ENCODE measurements at places on chromosomes 11 and 22.

DNA sequence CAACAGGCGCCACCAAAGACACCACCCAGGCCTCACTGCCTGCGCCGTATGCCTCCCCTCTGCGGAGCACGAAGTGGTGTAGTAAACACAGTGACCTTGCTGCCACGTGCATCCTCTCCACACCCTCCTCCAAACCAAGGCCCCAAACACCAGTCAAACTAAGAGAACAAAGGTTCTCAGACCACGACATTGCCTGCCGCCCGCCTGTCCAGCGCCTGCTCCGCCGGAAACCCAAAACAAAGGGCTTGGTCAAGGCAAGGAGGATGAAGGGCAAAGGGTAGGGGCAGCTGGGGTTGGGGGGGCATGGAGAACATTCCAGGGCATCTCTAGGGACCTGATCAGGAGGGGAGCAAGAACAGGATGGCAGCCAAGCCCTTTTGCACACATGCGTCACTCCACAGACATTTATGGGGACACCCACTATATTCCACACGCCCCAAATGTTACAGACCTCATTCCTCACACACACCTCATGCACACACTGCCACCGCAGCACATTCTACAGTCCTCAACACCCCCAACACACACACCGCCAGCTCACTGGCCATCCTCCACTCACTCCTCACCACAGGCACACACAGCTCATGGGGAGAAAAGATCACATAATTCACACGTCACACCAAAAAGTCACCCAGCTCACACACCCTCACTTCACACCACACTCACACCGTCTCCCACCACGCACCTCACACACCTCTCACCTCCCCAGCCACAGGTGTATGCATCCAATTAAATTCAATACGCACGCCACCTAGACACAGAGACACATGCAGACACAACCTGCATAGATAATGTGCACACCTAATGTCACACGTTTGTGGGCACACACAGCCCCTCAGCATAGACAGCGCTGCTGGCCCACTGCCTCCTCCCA, 34.5 kb downstream of the PDE2A start:
- DNase-seq: no peak

GRCh38 chr11:64371201-64371600, 12.2 kb downstream of the RPS6KA4 start:
- DNase-seq: no peak

DNA sequence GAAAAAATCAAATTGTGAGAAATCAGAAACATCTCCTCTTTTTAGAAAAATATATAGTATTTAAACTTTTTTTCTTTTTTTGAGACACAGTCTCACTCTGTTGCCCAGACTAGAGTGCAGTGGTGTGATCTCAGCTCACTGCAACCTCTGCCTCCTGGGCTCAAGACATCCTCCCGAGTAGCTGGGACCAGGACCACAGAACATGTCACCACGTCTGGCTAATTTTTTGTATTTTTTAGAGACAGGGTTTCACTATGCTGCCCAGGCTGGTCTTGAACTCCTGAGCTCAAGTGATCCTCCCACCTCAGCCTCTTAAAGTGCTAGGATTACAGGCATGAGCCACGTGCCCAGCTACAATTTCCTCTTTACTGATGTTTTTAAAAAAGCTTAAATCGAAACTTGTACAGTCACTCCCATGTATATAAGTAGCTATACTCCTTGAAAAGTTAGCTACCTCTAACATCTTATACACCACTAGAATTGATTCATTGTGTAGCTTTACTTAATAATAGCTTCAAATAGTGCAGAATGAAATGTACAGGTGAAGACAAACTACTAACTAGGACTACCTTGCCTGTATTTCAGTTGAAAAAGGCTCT, 10.3 kb downstream of the EIF4G2 start:
- DNase-seq: no peak

- no peak for DNase-seq
Measured at GRCh38 chr11:102464037-102464436, 11.5 kb upstream of the TMEM123 start.

DNA sequence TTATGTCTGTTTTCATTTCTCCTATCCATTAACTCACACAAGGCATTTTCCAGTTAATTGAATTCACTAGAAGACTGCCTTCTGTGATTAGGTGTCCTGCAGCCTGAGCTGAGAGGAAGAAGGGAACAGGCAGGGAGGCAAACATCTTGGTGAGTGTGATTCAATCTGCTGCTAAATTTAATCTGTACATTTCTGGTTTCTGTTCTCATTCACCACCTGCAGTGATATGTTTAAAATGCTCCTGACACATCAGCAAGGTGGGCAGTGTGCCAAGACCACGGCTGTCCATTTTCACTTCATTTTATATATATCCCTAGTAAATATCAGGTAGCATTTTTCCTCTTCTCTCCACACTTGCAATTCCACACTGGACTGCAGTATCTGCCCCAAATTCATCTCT, 416.5 kb downstream of the TMEM135 start:
- DNase-seq: no peak

DNA sequence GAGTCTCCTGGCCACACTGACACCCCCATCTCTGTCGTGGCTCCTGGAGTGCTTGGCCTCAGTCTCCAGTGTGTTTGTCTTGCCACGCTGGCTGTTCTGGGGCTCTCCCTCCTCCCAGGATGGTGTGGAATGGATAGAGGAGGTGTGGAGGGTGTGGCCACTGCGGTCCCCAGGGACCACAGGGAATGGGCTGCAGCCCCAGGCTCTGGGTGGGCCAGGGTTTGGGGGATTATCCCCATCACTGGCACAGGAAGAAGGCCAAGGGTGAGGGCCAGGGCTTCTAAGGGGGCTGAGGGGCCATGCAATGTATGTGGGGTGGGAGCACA, 8.1 kb downstream of the GNAZ start:
- no peak for DNase-seq

DNA sequence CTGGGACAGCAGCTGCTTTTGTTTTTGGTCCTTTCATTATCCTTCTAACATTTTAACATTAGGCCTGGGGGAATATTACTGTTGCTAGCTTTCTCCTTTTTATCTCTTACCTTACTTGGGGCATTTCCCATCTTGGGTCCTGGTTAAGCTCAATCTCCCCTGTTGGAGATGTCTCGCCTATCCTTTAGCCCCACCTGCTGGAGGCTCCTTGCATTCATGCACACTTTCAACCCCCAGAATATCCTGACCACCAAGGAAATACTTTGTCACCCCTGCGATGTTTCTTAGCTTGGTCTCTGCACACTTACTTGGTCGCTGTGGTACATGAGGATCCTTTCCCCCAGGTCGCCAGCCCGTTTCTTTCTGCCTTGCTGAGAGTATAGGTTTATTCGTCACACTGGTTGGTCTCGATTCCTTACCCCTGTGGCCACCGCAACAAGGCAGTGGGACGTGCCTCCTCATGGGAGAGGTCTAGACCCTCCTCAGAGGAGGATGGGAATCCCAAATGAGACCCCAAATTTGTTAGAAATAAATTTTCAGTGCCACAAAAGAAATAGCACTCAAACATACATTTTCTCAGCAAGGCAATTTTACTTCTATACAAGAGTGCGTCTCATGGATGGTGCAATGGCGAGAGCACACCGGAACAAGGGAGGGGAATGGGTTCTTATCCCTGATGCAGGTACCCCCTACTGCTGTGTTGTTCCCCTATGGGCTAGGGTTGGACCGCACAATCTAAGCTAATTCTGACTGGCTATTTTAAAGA, 5.4 kb upstream of the TXN2 start:
- DNase-seq: no peak

DNA sequence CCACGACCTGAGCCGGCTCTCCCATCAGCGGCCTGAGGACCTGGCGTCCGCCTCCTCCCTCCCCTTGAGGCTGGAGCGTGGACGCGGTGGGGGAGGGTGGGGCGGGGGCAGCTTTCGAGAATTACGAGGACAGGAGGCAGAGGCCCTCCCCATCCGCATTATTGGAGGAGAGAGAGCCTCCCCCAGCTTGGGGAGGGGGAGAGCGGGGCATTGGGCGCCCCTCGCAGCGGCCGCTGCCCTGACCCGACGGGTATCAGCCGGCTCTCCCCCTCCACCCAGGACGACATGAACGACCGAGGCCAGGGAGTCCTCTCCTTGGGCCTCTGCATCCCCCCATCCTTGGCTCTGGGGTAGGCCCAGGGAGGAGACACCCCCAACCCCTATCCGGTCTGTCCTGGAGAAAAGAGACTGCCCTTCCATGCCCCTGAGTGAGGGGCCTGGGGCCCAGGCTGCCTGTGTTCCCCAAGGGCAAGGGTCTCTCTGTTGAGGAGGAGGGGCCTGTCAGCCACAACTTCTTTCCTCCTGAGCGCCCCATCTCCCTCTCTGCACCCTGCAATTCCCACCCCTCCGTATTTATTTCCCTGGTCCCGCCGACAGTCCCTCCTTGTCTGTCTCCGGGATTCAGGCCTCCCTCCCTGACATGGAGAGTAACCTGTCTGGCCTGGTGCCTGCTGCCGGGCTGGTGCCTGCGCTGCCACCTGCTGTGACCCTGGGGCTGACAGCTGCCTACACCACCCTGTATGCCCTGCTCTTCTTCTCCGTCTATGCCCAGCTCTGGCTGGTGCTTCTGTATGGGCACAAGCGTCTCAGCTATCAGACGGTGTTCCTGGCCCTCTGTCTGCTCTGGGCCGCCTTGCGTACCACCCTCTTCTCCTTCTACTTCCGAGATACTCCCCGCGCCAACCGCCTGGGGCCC, 495 bp downstream of the GPR137 start:
- DNase-seq: no peak

DNA sequence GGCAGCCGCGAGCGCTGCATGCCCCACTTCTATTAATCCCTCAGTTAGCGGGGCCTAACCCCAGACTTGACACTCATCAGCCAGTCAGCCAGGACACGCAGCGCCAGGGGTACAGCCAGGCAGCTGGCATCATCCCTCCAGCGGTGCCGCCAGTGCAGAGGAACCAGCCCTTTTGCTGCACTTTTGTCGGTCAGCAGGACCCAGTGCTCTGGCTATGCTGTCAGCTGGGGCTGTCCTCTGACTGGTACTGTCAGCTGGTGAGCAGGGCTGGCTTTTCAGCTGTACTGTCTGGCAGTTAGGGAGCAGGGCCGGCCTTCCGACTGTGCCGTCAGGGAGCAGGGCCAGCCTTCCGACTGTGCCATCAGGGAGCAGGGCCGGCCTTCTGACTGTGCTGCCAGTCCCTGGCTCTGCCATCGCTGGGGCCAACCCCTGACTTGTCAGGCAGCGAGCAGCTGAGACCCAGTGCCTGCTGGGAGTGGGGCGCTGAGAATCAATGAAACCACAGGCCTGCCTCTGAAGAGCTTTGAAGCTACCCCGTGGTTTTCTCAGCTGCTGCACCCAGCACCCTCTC, 115.4 kb downstream of the KIAA1671 start:
- no peak for DNase-seq

DNA sequence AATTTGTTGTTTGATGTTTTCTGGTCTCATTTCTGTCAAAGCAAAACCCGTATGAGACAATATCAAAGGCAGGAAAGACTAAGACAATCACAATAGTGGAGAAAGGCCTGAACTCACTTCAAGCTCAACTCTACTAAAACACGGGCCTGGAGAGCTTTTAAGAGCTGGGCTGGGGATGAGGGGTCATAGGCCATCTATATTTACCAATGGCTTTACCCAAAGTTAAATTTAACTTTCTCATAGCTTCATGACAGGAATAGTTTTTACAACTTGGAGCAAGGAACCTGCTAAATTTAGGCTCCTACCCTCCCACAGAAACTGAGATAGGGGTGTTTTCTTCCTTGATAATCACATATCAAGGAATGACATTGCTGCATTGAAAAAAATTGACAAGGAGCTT, 223.4 kb upstream of the CHORDC1 start:
- DNase-seq: no peak

DNA sequence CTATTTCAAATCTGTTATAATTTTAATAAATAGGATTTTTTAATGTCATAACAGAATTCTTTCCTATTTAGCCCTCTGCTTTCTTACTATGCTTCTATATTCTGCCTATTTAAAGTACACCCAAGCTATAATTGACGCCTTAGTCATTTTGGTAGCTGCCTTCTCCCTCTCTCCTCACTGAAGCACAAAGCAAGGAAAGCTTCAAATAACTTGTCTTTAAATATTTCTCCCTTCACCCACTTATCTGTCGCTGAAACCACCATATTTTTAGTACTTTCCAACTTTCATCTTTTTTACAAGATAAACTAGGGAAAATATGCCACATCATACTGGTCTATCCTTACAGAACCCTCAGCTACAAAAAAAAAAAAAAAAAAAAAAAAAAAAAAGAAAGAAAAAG, 127.9 kb downstream of the ENTHD1 start:
- no peak for DNase-seq

DNA sequence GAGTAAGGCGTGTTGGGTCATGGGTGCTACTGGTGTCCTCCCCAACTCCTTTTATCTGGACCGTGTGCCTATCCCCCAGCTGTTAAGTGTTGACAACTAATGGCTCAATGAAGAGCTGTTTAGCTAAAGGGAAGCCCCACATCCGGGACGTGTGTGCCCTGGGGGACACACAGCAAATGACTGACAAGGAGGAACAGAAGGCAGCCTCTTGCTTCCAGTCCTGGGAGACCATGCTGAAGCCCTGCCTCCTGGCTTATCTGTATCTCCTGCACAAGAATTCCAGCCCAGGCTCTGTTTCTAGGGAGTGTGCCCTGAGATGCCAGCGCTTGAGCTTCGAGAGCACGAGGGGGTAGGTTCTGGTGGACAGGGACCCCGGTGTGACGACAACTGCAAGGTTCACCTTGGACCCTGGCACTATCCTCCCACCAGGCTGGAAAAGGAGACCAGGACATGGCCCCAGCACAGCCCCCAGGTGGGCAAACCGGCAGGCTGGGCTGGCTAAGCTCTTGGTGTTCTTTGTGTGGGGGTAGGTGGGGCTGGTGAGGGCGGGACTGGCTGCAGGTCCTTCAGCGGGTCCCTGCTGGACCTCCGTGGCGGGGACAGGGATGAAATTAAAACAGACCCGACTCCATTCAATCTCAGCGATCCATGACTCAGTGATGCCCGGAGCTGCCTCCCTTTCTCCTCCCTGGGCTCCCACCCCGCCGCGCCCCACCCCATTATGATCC, 21.0 kb downstream of the ASCL2 start:
- DNase-seq: no peak

DNA sequence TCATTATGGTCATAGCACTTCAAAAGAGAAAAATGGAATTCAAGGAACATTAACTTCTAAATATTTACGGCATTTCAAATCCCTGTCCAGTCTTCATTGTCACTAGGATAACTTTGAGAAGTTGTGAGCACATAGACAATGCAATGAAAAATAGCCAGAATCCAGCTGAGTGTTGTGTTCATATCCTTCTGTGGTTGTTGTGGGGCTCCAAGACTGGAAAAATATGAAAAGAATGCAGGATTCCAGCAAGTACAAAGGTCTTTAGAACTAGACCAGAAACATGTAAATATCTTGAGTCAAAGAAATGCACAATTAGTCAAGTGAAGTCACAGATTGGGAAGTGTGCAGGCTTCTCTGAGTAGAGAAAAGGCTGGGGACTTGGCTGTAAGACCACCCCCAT, 68.7 kb downstream of the WT1 start:
- DNase-seq: no peak

Measured in urinary bladder (tissue), 4 donors.